ENCODE measurements at places on chromosomes 11 and 22.

DNA sequence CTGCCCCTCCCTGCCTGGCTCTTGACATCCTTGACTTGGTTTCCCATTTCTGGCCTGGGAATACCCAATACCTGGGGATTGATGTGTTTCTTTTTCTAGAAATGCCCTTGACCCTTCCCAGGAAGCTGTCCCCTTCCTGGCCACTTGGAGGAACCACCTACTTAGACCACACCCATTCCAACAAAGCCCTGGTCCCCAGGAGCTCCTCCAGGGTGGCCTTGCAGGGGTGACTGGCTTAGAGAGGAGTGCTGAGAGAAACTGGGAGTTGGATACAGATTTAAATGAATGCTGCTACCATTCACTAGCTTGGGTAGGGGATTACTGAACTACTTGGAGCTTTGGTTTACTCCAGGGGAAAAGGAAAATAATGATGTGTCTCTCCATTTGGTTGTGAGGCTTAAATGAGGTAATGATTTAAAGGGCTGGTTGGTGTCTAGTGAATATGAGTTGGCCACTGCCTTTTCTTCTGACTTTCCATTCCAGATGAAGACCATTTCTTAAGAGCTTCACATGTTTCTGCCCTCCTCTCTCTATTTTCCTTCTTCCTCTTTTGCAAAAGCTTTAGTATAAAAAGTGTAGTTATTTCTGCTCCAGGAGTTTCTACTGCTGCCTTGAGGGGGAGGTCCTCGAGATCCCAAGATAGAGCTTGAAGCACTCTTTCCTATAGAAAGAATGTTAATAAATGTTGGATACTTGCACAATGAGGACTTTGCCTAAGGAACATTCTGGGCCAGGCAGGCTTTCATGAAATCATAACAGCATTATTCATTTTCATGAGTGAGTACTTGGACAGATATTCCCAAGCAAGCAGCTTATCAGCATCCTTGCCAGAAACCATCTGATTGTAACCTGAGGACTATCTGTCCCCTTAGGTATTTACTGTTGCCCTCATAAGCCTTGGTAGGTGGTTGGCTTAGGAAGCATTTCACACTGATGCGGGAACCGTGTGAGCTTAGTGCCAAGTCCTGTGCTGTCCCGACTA is 22.4 kb downstream of the PANX1 start:
- DNase-seq = no peak

- DNase-seq = no peak
Observed at GRCh38 chr22:24876700-24877099, 69.8 kb downstream of the LHFPL7 start.

- DNase-seq = no peak
Observed at GRCh38 chr22:41917375-41917902, 2.6 kb upstream of the SHISA8 start.

GRCh38 chr11:31558001-31558400 is 48.4 kb downstream of the ELP4 start:
- DNase-seq = no peak

DNA sequence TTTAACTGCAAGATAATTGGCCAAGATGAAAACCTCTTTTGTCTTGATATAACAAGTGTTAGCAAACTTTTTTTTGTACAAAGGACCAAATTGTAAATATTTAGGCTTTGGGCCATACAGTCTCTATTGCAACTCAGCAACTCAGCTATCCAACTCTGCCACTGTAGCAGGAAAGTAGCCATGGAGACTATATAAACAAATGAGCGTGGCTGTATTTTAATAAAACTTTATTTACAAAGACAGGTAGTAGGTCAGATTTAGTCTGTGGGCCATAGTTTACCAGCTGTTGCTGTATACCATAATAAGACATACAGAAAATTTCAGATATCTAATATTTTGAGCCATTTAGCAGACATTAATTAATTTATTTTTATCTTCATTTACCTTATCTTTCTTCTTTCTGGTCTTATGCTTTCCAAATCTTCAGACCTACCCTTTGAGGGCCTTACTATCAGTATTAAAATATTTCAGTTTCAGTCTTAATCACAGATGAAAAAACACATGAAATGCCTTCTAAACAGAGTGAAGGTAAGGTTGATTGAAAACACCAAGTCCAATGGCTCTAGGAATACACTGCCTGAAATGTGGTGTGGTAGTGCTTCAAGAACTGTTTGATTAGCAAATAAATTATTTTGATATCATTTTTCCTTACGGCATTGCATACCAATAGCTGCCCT is 256.9 kb upstream of the CTSC start:
- DNase-seq = no peak

DNA sequence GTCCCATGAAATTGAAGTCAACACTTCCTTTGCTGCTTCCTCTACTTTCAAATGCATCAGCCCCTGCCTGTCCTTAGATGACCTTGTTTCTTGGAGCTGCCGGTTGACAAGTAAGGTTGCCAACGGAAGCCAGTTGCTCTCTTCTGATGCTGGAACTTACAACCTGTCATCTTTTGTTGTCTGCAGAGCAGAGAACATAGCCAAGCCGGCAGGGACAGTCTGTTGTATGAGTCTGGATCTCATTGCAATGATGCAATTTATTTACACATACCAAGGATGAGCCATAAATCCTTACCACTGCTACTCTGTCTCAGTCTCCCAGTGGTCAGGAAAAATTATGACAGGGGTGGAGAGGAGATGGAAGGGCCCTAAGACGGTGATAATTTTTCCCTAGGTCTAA is 151.4 kb downstream of the BLID start:
- DNase-seq = no peak

- DNase-seq = no peak
Observed at GRCh38 chr11:119434591-119435330, 11.8 kb upstream of the THY1 start.

DNA sequence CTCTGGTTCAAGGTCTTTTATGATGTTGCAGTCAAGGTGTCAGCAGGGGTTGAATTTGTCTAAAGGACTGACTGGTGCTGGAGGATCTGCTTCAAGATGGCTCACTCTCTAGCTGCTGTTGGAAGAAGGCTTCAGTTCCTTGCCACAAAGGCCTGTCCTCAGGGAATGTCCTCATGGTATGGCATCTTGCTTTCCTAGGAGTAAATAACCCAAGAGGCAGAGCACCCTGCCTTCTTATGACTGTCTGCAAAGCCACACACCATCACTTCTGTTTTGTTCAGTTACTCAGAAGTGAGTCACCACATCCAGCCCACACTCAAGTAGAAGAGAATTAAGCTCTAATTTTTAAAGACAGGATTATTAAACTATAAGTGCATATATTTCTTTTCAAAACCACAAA is 45.2 kb downstream of the PLAAT5 start:
- no peak for DNase-seq

DNA sequence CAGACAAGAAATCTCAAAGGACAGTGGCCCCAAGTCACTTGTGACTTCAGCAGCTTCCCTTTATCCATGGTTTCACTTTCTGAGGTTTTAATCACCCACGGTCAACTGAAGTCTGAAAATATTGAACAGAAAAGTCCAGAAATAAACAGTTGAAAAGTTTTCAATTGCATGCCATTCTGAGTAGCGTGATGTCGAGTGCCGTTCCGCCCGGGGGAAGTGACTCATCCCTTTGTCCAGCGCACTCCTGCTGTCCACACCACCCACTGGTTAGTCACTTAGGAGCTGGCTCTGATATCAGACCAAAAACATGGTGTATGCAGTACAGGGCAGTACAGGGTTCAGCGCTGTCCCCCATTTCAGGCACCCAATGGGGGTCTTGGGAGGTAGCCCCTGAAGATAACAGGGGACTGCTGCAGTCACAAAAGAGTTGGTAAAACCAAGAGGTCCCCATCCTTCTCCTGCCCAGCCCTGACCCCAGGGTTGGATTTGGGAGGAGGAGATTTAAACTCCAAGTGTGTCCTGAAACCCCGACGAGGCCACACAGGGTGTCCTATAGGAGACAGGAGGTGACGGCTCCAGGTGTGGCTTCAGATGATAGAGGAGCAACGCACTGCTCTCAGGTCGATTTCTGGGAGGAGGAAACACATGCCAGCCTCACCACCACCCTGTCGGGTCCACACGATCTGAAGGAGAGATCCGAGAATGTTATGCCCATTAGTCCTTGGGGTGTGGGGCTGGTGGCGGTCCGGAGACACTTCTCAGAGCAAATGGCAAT is 390.1 kb downstream of the CTTN start:
- no peak for DNase-seq

DNA sequence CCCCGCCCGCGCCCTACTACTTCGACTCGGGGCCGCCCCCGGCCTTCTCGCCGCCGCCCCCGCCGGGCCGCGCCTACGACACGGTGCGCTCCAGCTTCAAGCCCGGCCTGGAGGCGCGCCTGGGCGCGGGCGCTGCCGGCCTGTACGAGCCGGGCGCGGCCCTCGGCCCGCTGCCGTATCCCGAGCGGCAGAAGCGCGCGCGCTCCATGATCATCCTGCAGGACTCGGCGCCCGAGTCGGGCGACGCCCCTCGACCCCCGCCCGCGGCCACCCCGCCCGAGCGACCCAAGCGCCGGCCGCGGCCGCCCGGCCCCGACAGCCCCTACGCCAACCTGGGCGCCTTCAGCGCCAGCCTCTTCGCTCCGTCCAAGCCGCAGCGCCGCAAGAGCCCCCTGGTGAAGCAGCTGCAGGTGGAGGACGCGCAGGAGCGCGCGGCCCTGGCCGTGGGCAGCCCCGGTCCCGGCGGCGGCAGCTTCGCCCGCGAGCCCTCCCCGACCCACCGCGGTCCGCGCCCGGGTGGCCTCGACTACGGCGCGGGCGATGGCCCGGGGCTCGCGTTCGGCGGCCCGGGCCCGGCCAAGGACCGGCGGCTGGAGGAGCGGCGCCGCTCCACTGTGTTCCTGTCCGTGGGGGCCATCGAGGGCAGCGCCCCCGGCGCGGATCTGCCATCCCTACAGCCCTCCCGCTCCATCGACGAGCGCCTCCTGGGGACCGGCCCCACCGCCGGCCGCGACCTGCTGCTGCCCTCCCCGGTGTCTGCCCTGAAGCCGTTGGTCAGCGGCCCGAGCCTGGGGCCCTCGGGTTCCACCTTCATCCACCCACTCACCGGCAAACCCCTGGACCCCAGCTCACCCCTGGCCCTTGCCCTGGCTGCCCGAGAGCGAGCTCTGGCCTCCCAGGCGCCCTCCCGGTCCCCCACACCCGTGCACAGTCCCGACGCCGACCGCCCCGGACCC is 17.4 kb upstream of the ACR start:
- DNase-seq = no peak

GRCh38 chr22:43246188-43246587 is 59.3 kb upstream of the TTLL12 start:
- DNase-seq = no peak

DNA sequence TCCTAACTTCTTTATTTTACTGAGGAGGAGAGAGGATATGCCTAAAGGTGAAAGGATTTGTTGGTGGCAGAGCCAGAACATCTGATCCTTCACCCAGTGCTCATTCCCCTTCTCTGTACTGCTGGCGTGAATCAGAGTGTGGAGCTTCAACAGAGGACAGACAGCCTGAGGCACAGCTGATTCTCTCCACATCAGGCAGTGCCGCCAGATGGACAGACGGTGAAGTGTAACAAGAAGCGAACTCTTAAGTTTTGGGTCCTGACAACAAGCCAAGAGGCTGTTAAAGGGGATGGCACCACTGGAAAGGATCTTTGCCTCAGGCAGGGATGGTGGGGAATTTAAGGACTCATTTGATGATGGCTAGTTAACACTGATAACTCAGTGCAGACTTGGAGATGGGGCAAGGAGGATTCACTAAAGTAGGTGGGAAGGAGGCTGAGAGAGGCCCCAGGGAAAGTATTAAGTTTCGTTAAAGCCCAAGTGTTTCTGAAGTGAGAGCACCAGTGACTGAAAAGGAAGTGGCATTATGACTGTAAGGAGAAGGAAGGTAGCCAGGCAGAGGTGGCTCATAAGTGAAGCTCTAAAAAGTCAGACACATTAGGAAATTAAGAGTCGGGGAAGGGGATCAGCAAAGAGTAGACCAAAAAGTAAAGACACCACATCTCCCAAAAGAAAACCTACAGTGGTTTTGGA is 81.3 kb downstream of the CLPB start:
- DNase-seq = peak; percentile 7

GRCh38 chr11:68683536-68684384 is 584 bp upstream of the GAL start:
- no peak for DNase-seq

GRCh38 chr11:8384199-8384821 is 120.6 kb upstream of the LMO1 start:
- no peak for DNase-seq

- DNase-seq = no peak
Observed at GRCh38 chr22:39593066-39593930, 22.7 kb downstream of the CACNA1I start.

DNA sequence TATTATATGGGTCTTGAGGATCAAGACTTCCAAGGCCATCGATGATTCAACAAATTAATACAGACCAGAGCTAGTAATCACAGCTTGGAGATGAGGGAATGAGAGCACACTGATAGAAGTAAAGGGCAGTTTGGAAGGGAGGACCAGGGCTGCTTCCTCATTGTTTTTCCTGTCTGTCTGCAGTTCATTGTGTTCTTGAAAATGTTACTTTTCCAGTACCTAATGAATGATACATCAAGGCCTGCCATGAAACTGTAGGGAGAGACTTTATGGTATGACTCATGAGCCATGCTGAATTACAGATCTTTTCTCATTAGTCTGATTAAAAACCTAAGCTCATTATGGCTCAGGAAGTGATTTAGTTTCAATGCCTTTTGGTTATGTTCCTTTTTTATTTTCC is 855.6 kb downstream of the KCNA4 start:
- no peak for DNase-seq

Data from activated CD4-positive, alpha-beta T cell treated with anti-CD3 and anti-CD28 coated beads, Interleukin-2, amount 50 U/mL, for 24 hours (primary cell).